Fibroblast of skin of right biceps (primary cell): ENCODE measurements at places on chromosomes 11 and 22.

DNA sequence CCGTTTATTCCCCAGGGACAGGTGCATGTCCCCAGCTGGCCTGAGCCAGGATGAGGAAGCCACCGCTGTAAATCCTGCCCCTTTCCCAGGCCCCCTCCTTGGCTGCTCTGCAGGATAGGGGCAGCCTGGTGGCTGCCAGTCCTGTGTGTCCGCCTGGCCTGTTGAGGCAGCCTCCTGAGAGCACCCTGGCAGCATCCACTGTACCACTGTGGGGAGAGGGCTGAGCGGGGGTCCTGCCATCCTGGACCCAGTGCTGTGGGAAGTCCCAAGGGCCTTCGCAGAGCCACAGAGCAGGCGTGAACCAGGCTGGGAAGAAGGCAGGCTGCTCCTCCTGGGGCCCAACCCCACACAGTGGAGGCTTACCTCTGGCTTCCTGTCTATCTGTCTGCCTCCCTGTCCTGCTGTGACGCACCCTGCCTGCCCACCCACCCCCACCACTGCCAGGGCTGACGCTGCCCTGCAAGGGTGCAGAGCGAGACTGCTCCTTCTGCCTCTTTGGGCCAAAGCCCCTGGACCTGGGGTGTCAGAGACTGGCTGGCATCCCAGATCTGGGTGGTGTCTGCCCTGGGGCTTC, 8.4 kb downstream of the KCTD17 start:
- no peak for DNase-seq

GRCh38 chr11:120708511-120709183, 197.1 kb downstream of the GRIK4 start:
- no peak for DNase-seq

- no peak for DNase-seq
These were observed 37.5 kb downstream of the KCNJ4 start for GRCh38 chr22:38417252-38418060.

DNA sequence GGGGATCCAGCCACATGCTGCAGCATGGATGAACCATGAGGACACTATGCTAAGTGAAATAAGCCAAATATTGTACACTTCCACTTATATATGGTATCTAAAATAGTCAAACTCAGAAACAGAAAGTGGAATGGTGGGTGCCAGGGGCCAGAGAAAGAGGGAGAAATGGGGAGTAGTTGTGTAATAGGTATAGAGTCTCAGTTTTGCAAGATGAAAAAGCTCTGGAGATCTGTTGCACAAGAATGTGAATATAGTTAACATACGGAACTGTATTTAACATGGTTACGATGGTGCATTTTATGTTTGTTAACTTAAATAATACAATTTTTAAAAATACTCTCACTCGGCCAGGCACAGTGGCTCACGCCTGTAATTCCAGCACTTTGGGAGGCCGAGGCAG, 21.2 kb downstream of the GDPD5 start:
- DNase-seq, result no peak

- DNase-seq, result no peak
These were observed 264.1 kb upstream of the PLET1 start for GRCh38 chr11:112524798-112525197.

GRCh38 chr11:44329472-44330230, 19.7 kb upstream of the ALX4 start:
- no peak for DNase-seq
